Suppressor macrophage treated with lipopolysaccharide for 4 hours (primary cell): ENCODE measurements at places on chromosomes 1 and 21.

GRCh38 chr1:70809069-70809468, 238.5 kb downstream of the PTGER3 start:
- no peak for DNase-seq

- no peak for DNase-seq
Measured at GRCh38 chr1:109327285-109327684, 20.5 kb upstream of the MYBPHL start.

- no peak for DNase-seq
Measured at GRCh38 chr1:112322018-112322417, 74.0 kb upstream of the CTTNBP2NL start.

DNA sequence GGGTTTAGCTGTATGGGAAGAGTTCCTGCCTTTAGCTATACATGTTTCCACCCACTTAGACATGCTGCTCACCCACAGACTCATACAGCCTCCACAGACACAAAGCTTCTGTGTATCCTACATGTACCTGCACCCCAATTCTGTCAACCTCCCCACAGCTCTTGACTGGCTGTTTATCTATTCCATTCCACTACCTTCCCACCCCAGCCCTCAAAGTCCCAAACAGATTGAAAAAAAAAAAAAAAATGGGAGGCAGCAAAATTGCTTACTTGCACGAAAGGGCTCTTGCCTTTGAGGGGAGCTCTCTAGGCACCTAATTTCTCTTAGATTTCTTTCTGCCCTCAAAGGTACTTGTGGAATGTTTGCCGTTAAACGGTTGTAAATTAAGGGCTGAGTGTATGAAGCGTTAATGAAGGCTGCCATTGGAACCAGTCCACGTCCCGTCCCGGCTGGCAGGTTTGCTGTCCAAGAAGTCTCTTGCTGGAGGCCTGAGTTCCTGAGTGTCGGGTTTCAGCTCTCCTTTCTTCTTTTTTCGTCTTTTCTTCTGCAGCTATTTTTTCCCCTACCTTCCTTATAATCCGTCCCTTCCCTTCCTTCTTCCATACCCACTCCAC, 43.6 kb downstream of the PBX1 start:
- DNase-seq = no peak

DNA sequence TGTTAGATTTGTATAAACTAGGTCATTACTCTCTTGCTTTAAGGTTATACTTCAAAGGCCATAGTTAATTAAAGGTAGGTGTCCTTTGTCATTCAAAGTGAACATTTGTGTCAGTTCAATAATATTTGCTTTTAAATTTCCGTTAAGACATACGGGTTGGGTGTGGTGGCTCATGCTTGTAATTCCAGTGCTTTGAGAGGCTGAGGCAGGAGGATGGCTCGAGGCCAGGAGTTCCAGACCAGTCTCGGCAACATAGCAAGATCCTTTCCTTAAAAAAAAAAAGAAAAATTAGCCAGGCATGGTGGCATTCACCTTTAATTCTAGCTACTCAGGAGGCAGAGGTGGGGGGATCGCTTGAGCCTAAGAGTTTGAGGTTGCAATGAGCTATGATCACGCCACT, 80.4 kb downstream of the KIF26B start:
- no peak for DNase-seq

DNA sequence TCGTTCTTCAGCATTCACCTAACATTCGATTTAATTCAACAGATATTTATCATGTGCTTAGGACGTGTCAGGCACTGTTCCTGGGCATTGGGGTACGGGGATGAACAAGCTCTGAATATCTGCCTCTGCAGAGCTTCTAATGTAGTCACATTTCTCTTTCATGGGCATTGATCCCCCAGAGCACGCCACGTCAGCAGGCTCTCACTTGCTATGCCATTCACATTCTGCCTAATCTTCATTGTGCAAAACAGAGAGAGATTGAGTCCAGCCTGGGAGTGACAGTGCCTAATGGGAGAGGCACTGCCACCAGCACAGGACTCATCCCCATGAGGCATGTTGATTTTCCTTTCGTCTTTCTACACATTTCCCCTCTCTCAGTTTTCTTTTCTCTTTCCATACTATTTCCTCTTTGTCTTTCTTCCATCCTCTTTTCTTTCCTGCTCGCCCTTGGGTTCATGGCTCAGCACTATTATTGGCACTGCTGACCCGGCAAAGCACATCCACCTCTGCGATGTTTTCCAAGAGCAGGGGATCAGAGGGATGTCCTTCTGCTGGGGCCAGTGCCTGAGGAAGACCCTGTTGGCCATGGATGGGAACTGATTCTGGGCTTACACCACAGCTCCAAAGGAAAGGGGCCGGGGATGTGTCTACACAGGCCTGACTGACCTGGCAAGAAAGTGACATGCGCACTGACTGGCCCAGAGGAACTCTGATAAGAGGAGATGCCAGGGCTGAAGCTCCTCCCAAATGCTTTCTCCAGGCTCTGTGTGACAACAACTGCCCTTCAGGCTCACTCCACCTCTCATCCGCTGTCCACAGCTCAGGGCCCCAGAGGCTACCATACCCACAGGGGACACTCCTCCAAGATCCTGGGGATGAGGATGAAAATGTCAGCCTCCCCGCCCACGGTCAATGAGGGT, 195.9 kb downstream of the TOMM20 start:
- DNase-seq = peak; percentile 75

- DNase-seq = peak; percentile 87
Measured at GRCh38 chr1:223177681-223178080, 34.6 kb upstream of the TLR5 start.

- DNase-seq = no peak
Measured at GRCh38 chr1:180206581-180206980, 23.5 kb upstream of the LHX4 start.

- no peak for DNase-seq
Measured at GRCh38 chr1:194598098-194598497, 1411.7 kb upstream of the B3GALT2 start.

GRCh38 chr1:213720032-213720431, 267.7 kb upstream of the PROX1 start:
- DNase-seq = no peak

DNA sequence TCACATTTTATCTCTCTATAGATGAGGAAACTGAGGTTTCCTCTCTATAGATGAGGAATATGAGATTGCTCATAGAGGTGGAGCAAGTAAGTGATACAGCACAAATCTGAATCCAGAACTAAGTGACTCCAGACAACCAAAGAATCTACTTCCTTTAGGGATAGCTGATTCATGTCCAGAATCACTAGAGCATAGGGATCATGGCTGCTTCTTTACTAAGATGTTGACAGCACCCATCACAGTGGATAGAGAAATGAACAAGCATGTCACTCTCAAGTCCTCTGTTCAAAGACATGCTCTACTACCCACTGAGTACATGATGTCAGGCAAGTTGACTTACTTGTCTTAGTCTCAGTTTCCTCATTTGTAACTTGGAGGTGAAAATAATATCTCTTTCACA, 116.1 kb upstream of the SPATA6 start:
- DNase-seq = no peak

- DNase-seq = no peak
Measured at GRCh38 chr1:53074313-53075154, 12.5 kb downstream of the PODN start.

DNA sequence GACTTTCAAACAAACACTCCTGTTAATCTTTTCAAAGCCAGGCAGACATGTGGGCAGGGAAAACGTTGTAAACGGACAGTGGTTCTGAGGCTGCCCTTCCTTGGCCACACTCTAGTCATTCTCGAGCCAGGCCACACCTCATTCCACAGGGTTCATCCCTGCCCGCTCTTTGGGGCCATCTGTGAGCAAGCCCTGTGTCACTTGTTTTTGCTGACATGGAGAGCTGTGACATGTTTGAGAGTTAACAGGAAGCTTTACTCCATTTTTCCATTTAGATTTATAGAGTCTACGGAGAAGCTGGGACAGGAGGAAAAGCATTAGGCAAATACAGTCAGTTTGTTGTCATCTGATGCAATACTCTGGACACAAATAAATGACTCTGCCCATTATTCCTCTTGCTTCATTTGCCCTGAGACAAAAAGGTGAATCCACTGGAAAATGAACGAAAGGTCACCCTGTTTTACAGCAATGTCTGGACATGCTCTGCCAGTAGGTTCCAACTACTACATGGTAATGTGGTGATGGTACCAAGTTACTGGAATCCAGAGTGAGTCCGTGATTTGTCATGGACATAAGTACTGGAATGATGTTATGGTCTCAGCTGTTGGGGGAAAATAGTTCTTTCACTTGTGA, 126.9 kb downstream of the CLIC6 start:
- peak; percentile 33 for DNase-seq

DNA sequence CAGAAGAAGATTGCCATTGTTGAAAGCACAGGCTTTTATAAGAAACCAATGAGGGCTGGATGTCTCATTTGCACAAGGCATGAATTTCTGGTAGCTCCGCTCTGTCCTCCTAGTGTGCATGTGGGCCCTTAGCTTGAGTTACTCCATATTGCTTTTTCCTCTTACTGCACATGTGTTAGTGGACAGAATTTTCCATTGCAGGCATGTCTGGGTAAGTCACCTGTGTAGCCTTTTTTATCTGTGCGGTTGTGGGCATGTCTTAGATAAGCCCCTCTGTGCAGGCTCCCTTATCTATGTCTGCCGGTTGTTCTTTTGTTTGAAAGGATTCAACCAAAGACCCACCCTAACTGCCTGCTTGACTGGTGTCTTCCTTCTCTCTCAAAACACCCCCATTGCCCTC, 7.2 kb upstream of the CLCA1 start:
- no peak for DNase-seq

DNA sequence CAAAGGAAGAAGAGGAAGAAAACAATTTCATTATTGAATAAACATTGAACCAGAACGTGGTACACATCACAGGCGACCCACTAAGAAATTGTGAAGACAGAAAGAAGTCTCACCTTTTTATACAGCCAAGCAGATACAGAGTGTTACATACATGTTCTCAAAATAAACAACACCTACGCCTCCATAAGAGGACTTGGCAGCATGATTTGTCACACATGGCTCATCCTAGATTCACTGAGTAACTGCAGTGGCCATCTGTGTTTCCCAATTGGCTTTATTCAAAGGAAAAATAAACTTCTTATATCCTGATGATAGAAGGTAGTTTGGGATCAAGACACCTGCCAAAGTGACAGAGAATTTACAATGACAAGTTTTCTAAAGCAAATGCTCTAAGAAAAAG, 7.6 kb upstream of the KRTAP19-8 start:
- DNase-seq = no peak

DNA sequence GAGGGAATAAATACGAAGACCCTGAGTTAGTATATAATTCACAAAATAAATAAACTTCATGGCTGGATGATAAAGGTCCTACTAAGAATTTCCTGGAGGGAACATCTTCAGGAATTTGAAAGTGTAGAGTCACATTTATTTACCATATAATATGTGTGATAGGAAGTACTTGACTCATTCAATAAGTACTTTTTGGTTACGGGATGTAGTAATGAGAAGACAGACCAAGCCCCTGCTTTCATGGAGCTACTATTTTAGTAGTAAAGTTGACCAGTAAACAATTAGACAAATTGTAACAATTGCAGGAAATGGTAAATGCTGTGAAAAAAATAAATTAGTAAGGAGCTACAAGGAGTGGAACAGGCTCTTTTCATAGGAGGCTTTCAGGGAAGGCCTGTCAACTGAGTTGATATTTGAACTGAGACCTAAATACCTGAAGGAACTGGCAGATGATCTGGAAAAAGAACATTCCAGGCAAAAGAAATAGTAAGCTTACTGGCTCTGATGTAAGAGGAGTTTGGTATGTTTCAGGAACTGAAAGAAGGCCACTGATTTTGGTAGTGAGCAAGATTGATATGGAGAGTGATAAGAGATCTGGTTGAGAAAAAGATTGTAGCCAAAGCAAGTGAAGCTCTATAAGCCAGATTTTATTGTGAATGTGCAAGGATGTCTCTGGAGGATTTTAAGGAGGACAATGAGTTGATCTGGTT, 36.2 kb downstream of the CAMSAP2 start:
- no peak for DNase-seq

GRCh38 chr1:40532844-40533424, 1.5 kb downstream of the ZNF684 start:
- peak; percentile 60 for DNase-seq

DNA sequence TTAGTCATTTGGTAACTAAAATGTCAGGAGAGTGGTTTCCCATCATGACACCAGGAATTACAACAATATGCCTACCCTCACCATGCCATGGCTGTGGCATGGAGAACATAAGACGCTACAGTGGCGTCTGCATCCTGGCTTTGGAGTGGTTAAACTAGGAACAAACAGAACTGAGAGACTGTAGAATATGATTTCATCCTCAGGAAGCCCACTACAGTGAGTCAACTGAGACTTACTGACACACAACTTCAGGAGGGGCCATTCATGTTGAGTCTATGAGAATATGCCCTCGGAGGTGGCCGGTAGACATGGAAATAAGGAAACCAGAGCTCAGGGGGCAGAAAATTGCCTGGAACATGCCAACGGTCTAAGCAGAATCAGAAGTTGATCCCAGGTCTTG, 5.9 kb upstream of the BACE2 start:
- DNase-seq = no peak

GRCh38 chr1:3500265-3500835, 45.9 kb downstream of the ARHGEF16 start:
- DNase-seq = no peak

- DNase-seq = no peak
Measured at GRCh38 chr1:164760569-164760968, 201.6 kb downstream of the PBX1 start.

GRCh38 chr1:150642296-150642695, 12.9 kb upstream of the ENSA start:
- no peak for DNase-seq

GRCh38 chr1:4393191-4393590, 261.2 kb upstream of the AJAP1 start:
- no peak for DNase-seq

GRCh38 chr1:15911927-15912326, 64.0 kb downstream of the ZBTB17 start:
- no peak for DNase-seq

DNA sequence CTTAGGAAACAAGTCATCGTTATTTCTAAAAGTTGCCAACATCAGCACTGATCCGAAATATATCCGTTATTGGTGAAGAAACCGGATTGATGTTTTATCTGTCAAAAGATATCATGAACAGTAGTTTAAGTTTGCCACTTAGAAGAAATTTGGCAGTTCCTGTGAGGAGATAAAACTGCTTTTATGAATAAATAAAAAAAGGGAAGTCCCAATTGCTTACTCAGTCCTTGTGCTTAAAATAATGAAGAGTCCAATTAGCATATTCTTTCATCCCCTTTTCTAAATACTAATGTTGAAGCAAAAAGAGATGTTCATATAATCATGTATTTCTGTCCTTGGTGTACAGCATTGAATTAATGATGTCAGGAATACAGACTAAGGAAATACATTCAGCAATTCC, 164.6 kb downstream of the NCAM2 start:
- peak; percentile 2 for DNase-seq

GRCh38 chr1:85048296-85049064, at the start of gene MCOLN3:
MCOLN3 (minus strand) TSS chr1:85048500; CDS start chr1:85045360, 3,140 bp downstream.
- peak; percentile 27 for DNase-seq

GRCh38 chr1:209797978-209798639, 7.8 kb downstream of the IRF6 start:
- no peak for DNase-seq

- no peak for DNase-seq
Measured at GRCh38 chr1:198595765-198596164, 43.1 kb upstream of the PTPRC start.

GRCh38 chr1:118158924-118159323, 26.1 kb downstream of the SPAG17 start:
- DNase-seq = no peak

- DNase-seq = no peak
Measured at GRCh38 chr1:221832617-221833016, 90.7 kb upstream of the DUSP10 start.
